ENCODE measurements at places on chromosomes 1 and 21.
A peak's percentile ranks its signal among the peaks of the same experiment; 100 is the strongest.

DNA sequence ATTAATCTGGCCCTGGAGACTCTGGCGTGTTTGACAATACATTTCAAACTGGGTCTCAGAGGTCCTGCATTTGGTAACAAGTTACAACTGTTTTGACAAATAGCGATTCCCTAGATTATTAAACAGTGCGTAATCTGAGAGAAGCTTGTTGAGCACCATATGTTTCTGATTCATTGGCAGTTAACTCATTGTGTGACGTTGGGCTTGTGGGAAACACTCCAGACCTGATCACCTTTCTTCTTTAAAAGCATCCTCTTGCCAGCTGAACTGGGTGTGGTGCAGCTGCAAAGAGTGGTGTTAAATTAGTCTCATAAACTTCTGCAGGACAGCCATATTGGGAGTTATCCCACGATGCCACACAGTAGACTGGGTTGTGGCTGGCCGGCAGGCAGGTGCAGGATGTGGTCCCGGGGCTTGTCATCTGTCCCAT lies 82.7 kb downstream of the CDC7 start:
- DNase-seq: no peak

- DNase-seq: no peak
Measured at GRCh38 chr1:6278263-6278662, 17.4 kb upstream of the GPR153 start.

DNA sequence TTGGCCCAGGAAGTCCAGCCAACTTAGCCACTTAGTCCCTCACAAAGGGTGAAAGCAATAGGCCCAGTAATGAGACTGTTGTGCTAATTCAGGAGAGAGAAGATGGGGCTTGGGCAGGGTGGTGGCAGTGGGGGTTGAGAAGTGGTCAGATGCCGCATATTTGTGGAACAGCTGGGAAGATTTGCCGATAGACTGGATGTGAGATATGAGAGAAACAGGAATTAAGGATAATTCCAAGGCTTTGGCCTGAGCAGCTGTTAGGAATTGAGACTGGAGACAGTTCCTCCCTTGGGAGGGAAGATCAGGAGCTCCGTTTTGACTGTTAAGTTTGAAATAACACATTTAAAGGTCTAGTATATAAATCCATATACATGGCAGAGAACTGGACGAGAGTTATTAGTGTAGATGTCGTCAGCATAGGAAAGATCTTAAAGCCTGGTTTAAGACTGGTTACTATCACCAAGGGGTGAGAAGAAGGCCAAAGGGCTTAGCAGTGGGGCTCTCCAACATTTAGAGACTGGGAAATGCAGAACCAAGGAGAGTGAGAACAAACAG lies 323.7 kb upstream of the FAM78B start:
- no peak for DNase-seq

DNA sequence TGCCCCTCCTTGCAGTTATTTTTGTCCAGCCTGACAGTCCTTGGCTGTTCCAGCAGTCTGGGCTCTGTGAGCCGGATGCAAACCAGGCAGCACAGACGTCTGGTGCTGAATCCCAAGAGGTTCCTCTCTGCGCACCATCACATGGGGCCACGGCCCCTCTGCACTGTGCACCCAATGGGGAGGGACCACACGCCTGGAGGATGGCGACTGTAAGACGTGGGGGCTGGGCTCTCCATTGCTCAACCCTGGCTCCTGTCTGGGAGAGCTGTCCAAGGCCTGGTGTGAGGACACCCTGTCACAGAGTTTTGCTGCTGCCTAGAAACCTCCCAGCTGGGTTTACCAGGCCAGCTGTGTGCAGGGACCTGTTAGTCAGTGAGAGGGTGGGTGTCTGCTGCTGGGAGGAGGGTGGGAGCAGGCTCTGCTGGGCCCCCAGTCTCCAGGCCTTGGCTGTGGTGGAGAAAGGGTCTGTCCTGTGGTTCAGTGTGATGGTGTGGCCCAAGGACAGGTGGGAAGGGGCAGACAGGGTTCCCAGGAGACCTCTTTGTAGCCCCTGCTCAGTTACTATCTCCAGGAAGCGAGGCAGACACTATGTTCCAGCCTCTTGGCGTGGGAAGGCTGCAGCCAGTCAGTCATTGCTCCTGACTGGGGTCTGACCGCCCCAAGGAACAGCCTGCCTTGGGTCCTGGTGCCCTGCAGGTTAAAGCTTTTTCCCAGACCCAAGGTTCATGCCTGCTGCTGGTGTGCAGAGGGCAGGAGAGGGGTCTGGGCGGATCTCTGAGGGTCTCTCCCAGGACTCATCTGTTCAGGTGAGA lies 13.8 kb downstream of the HEYL start:
- no peak for DNase-seq

- no peak for DNase-seq
Measured at GRCh38 chr1:236167154-236167553, 24.8 kb downstream of the GPR137B start.

DNA sequence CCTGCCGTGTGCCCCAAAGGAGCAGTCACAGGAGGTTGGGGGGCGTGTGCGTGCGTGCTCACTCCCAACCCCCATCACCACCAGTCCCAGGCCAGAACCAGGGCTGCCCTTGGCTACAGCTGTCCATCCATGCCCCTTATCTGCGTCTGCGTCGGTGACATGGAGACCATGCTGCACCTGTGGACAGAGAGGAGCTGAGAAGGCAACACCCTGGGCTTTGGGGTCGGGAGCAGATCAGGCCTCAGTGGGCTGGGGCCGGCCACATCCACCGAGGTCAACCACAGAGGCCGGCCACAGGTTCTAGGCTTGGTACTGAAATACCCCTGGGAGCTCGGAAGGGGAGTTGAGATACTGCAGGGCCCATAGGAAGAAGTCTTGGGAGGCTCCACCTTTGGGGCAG lies 23.5 kb downstream of the COL6A1 start:
- no peak for DNase-seq

DNA sequence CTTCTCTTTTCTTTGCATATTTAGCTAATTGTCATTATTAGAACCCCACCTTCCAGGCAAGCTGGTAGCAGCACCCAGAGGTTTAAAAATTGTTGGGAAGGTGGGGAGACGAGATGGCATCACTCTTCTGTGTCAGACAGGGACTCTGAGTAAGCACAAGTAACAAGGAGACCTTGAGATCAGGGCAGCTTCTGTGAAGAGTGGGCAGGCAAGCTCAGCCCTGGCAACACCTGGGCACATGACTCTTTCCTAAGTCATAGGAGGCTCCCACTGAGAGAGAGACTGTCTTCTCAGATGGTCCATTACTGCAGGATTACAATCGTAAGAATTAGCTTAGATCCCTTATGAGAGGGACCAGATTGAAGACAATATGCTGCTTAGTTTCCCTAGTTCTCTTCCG lies 183.5 kb downstream of the BRINP2 start:
- no peak for DNase-seq

DNA sequence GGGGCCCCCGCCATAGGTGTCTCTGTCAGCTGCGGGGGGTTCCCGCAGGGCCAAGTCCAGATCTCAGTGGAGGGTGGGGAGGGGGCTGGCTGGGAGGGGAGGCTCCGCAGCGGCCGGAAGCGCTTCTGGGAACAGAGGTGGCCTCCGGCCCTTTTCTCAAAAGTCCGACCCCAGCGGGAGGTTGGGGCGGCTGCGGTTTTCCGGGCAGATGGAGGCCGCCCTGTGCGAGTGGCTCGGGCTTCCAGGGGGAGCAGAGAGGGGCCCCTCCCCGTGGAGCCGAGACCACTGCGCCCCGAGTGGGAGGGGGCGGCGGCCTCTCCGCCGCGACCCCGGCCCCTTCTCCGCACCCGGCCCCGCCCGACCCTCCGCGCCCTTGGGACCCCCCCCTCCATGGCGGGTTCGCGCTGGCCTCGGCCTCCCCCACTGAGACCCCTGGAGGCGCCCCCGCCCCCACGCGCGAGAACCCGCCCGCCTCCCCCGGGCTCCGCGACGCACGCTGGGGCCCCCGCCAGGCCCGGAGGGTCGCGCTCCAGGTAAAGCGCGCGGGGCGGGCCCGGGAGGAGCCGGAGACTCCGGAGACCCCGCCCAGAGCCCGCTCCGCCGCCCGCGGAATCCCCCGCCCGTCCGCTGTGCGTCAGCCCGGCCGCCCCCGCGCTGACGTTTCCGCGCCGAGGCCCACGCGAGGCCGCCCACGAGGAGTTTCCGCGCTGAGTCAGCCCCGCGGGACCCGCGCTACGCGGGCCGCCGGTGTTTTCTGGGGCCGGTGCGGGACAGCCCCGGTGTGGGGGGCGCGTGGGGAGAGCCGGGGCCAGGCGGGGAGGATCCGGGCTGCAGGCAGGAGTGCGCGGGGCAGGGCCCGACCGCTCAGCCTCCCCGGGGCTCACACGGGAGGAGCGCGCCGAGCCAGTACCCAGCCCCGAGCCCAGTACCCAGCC lies 5.2 kb downstream of the TNFRSF18 start:
- peak; percentile 22 for DNase-seq

GRCh38 chr21:23853796-23854379 lies 1753.4 kb downstream of the MRPL39 start:
- peak; percentile 77 for DNase-seq

GRCh38 chr1:209106237-209106741 lies 477.2 kb upstream of the CAMK1G start:
- DNase-seq: no peak

DNA sequence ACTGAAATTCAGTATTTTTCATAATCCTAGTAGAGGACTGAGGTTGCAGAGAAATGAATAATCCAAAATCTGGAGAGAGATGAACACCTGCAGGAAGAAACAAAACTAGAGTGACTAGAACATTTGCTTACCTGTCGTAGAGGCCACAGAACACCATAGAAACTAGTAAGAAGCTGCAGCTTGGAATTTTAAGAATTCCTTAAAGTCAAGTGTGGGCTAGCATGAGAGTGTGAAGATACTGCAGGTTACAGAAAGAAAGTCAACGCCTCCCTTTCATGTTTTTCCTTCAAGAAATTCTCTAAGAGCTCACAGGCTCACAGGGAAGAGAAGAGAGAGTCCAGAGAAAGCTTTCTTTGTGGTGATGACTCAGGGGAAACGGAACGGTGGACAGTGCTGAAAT lies 633.7 kb downstream of the LRRIQ3 start:
- DNase-seq: no peak

DNA sequence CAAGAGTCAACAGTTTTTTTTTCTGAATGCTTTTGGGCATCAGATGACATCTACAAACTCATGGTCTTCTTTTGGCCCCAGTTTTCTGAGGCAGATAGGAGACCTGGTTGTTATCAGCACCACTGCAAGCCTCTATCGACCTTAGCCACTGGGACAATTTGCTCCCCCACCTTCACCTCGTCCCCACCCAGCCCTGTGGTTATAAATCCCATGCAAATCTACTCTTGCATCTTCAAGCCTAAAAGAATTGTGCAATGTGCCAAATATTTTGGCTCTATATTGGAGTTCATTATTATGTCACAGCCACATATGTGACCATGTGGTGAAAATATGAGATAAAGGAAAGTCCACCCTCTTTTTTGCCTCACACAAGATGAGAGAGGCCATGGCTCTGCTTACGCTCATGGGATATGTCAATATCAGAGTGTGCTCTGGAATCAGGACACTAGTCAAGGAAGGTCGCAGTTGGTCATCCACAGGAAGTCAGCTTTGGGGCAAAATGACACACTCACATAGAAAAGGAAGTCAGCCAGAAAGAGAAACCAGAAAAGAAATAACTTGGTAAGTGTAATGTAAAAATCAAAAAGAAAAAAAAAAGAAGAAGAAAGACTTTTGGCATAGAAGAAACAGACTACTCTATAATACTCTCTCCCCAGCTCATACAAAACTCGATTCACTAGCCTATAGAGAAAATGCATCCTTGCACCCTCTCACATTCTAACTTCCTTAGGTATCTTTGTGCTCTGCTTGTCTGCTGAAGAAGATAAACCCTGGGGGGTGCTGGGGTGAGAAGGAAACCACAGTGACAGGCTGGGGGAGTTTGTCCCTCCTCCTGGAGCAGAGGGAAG lies 21.2 kb downstream of the SLC30A10 start:
- peak; percentile 98 for DNase-seq

DNA sequence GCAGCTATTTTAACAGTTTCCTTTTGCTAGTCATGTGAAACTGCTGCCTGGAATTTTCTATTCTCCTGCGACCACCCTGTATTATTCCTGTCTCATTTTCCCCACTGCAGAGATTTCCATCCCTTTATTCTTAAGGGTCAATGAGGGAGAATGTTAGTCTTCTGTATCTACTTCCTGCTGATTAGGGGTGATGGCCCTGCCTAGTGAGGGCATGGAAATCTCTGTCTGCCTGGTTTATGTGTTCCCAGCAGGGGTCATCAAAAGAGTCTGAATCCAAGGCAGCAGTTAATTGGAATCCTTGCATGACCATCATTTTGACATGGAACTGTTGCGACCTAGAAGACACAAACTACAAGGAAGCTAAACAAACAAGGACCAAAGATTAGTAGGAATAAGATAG lies 325.2 kb downstream of the PLPP3 start:
- no peak for DNase-seq

- no peak for DNase-seq
Measured at GRCh38 chr1:157703981-157704380, 3.4 kb upstream of the FCRL3 start.

GRCh38 chr1:42433369-42433768 lies 22.5 kb downstream of the ZMYND12 start:
- DNase-seq: no peak

DNA sequence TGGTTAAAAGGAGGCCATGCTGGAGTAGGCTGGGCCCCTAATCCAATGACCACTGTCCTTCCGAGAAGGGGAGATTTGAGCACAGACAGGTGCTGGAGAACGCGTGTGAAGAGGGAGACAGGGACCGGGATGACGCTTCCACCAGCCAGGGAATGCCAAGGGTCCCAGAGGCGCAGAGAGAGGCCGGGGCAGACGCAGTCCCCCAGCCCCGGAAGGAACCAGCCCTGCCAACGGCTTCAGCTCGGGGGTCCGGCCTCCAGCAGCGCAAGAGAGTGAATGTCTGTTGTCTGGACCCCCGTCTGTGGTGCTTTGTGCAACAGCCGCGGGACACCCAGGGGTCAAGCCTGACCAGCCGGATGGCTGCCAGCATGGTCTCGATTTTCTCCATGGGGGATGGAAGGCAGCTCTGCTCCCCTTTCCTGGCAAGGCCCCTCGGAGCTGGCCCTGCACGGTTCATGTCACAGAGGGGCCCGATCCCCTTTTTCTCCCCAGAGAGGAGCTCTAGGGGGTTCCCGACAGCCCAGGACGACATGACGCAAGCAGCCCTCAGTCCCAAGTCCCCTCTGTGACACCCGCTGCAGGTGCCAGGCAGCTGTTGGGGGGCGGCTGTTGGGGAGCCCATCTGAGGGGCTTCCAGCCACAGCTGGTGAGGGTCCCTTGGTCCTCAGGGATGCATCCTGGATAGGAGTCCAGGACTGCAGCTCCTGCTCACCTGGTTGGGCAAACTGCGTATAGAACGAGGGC lies 73.5 kb downstream of the SIK1 start:
- DNase-seq: no peak

- no peak for DNase-seq
Measured at GRCh38 chr1:175317779-175318178, 125.2 kb upstream of the KIAA0040 start.

GRCh38 chr1:58722414-58722813 lies 22.6 kb upstream of the MYSM1 start:
- DNase-seq: no peak

- DNase-seq: no peak
Measured at GRCh38 chr1:57423656-57424211, at the start of gene DAB1. DAB1 (minus strand) TSS chr1:57424060; CDS start chr1:57291030, 133,030 bp downstream.

DNA sequence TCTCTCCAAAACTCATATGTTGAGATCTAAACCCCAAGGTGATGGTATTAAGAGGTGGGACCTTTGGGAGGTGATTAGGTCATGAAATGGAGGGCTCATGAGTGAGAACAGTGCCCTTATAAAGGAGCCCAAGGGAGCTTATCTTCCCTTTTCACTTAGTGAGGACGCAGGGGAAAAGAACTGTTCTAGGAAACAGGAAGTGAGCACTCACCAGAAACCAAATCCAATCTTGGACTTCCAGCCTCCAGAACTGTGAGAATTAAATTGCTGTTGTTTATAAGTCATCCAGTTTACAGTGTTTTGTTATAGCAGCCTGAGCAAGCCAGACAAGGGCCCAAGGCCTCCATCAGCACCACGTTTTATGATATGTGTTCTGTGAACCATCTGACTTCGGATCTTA lies 60.3 kb upstream of the LRRC8D start:
- peak; percentile 69 for DNase-seq

All from OCI-M1 (cell line).